Naive B cell (primary cell): ENCODE measurements at places on chromosomes 6 and 20.
A peak's percentile ranks its signal among the peaks of the same experiment; 100 is the strongest.

- H3K4me3 ChIP-seq, result peak overlapping the region; percentile 84
- DNase-seq, result no peak
- H3K27ac ChIP-seq, result no peak overlapping the region
- H3K4me1 ChIP-seq, result peaks cover 25% of the 10 kb centered on the region
Observed at GRCh38 chr6:127119102-127120022, 891 bp downstream of the RSPO3 start.

DNA sequence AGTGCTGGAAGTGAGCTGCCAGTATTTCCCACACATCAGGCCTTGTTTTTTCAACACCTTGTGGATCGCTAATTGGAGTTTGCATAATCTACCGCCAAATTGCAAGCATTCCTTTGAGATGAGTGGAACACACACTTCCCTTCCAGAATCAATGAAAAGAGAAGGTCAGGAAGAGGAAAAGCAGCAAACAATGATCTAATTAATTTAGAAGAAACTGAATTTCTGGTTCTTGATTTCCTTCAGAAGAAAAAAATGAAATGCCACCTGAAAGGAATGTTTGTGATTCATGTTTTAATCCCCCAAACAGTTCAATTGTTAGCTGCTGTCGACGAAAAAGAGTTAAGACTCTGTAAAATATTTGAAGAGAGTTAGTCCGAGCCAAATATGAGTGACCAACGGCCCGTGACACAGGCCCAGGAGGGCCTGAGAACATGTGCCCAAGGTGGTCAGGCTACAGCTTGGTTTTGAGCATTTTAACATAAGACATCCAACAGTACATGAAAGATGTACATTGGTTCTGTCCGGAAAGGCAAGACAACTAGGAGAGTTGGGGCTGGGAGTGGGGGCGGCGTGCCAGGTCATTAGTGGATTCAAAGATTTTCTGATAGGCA is 182.3 kb downstream of the MTFR2 start:
- no peak overlapping the region for H3K4me3 ChIP-seq
- no peak overlapping the region for H3K27ac ChIP-seq
- peaks cover 15% of the 10 kb centered on the region for H3K36me3 ChIP-seq
- H3K4me1 ChIP-seq, result no peaks in the 10 kb centered on the region
- no peak for DNase-seq

DNA sequence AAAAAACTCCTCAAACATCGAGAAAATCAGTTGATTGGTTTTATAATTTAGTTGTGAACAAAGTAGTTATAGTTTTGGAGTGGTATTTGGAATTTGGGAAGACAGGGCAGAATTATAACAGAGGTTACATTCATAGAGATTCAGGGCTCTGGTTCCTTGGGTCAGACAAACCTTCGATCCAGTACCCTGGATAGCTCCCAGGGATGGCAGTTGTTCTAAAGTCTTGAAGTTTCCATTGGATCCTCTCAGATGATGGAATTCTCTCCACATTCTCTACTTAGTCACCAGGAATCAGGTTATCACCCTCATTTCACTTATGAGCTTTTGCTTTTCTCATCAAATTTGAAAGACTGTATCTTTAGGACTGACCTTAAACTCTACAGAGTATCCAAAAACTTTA is 285.1 kb downstream of the CENPW start:
- no peaks in the 10 kb centered on the region for H3K4me1 ChIP-seq
- no peak overlapping the region for H3K4me3 ChIP-seq

- peaks cover 18% of the 10 kb centered on the region for H3K36me3 ChIP-seq
- H3K4me1 ChIP-seq, result peaks cover 37% of the 10 kb centered on the region
- no peak overlapping the region for H3K4me3 ChIP-seq
- H3K27ac ChIP-seq, result no peak overlapping the region
- DNase-seq, result no peak
Observed at GRCh38 chr6:118621799-118622470, 29.5 kb downstream of the CEP85L start.

GRCh38 chr6:92906385-92906784 is 513.0 kb downstream of the EPHA7 start:
- H3K4me1 ChIP-seq, result no peaks in the 10 kb centered on the region
- H3K27me3 ChIP-seq, result no peaks in the 10 kb centered on the region
- H3K27ac ChIP-seq, result no peak overlapping the region
- H3K36me3 ChIP-seq, result no peaks in the 10 kb centered on the region

GRCh38 chr20:19889011-19889953 is 127.9 kb upstream of the NAA20 start:
- H3K27ac ChIP-seq, result no peak overlapping the region
- DNase-seq, result no peak
- H3K4me3 ChIP-seq, result no peak overlapping the region
- H3K27me3 ChIP-seq, result peaks cover 48% of the 10 kb centered on the region
- no peaks in the 10 kb centered on the region for H3K4me1 ChIP-seq

DNA sequence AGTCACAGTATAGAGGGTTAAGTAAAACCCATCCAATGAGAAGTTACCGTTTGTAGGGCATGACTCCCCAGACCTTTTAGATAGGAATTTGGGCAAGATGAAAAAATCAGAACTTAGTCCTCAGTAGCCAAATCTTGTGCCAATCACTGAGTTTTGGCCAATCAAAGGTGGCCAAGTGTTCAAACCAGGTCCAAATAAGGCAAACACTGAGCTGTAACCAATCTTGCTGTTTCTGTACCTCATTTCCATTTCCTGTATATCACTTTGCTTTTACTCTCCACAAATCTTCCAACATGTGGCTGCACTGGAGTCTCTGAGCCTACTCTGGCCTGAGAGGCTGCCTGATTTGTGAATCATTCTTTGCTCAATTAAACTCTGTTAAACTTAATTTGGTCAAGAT is 81.8 kb upstream of the GPR6 start:
- DNase-seq, result no peak
- no peaks in the 10 kb centered on the region for H3K27me3 ChIP-seq
- no peak overlapping the region for H3K27ac ChIP-seq
- peaks cover 10% of the 10 kb centered on the region for H3K36me3 ChIP-seq
